ENCODE measurements at places on chromosomes 5 and 9.

DNA sequence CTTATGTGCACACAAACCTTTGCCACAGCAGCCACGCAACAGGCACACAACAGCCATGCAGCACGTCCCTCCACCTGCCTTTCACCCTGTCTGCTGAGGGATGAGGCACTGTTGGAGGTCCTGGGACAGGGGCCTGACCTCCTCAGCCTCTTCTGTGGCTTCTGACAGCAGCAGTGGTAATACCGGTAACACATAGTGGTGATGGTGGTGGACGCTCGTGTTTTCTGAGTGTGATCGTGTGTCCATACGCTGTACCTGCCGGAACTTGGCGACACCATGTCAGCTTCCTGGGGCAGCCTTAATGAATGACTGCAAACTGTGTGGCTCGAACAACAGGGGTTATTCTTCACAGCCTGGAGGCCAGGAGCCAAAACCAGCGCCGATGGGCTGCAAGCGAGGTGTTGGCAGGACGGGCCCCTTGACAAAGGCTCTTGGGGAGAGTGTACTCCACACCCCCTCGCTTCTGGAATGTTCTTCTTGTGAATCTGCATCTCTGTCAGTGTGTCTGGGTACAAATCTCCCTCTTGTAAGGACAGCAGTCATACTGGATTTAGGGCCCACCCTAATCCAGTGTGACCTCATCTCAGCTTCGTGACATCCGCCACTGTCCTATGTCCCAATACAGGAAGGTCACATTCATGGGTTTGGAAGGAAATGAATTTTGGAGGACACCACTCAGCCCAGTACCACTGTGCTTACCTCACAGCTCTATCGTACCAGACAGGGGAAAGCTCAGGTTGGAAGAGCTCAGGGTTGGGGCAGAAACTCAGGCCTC is 55.3 kb upstream of the EXOC3 start:
- H3K4me1 ChIP-seq = peaks cover 25% of the 10 kb centered on the region
- no peak for DNase-seq
- H3K36me3 ChIP-seq = peaks cover 73% of the 10 kb centered on the region
- H3K27ac ChIP-seq = peak overlapping the region; percentile 39
- no peaks in the 10 kb centered on the region for H3K27me3 ChIP-seq

DNA sequence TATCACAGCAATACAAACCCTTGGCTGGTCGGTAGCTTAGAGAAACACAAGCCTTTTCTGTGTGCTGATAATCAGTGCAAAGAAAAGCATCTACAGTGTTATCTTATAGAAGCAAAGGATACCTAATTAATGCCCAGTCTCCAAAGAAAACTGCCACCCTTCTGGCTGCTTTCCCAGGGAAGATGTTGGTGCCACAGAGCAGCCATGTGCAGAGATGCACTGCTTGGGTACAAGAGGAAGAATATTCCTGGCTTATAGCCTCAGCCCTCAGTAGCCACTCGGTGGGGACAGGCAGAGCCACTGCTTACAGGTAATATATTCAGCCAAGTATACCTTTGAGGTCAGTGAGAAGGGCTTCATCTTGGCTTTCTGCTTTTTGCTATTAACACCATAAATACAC is 185.3 kb downstream of the PCSK1 start:
- H3K27ac ChIP-seq = no peak overlapping the region
- H3K4me1 ChIP-seq = peaks cover 2% of the 10 kb centered on the region
- DNase-seq = no peak
- H3K4me3 ChIP-seq = no peak overlapping the region
- peaks cover 22% of the 10 kb centered on the region for H3K27me3 ChIP-seq

- H3K27ac ChIP-seq = no peak overlapping the region
- no peak overlapping the region for H3K4me3 ChIP-seq
- H3K4me1 ChIP-seq = peaks cover 10% of the 10 kb centered on the region
- no peak for DNase-seq
- no peaks in the 10 kb centered on the region for H3K36me3 ChIP-seq
- no peaks in the 10 kb centered on the region for H3K27me3 ChIP-seq
These were observed 94.1 kb downstream of the APBA1 start for GRCh38 chr9:69578026-69578425.

GRCh38 chr9:70601000-70601951 is 186.8 kb upstream of the KLF9 start:
- H3K27ac ChIP-seq = no peak overlapping the region
- H3K4me3 ChIP-seq = no peak overlapping the region
- no peak for DNase-seq
- peaks cover 1% of the 10 kb centered on the region for H3K4me1 ChIP-seq
- H3K36me3 ChIP-seq = no peaks in the 10 kb centered on the region

- no peak for DNase-seq
- no peak overlapping the region for H3K4me3 ChIP-seq
- no peak overlapping the region for H3K27ac ChIP-seq
These were observed 8.2 kb downstream of the SPATA31E1 start for GRCh38 chr9:87890837-87891236.

DNA sequence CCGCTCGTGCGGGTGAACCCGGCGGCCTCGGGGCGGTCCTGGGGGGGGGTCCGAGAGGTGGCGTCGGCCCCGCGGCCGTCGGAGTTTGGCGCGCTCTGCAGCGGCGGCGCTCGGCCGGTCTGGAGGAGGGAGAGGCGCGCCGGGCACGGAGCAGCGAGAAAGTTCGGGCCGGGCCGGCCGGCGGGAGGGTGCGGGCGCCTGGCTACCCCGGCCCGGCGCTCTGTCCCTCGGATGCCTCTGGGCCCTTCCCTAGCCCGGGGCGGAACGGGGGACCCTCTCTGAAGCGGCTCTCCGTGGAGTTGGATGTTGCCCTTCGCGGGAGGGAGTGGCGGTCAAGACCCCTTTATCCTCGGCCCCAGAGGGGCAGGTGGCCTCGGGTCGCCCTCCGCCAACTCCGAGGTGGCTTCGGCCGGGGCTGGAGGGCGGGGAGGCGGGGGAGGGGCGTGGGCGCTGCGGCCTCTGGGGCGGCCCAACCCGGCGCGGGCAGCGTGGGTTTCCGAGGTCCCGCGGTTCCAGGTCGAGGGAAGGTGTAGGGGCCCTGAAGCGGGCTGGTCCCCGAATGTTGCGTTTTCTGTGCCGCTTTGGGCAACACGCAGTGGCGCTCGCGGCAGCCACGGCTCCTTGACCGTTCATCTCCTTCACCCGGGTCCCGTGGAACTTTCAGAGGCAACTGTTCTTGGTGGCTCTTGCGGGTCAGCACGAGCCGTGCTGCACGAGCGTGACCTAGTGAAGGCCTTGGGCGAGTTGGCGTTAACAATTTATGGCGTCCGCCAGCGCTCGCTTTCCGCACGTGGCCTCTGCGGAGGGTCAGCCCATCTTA is 290.5 kb downstream of the DOCK8 start:
- peaks cover 7% of the 10 kb centered on the region for H3K4me1 ChIP-seq
- DNase-seq = no peak
- H3K36me3 ChIP-seq = no peaks in the 10 kb centered on the region
- H3K27me3 ChIP-seq = peaks cover 33% of the 10 kb centered on the region
- H3K4me3 ChIP-seq = peak overlapping the region; percentile 71
- H3K27ac ChIP-seq = no peak overlapping the region

DNA sequence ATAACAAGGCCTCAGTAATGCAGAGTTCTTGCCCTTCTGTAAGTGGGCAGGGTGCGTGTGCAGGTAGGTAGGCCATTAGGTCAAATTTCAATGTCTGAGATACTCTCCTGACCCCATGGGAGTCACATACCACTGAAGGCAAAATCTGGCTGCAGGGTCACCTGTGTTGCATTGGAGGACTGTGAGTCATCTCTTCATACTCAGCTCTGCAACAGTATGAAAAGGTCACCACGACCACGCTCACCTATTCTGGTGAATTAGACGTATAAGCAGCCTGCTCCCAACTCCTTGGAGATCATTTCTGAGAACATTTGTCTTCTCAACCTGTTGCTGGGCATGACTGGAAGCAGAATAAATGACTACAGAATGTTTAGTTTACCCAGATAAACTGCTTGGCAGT is 599.8 kb downstream of the PDE4D start:
- H3K27ac ChIP-seq = no peak overlapping the region
- no peak overlapping the region for H3K4me3 ChIP-seq
- peaks cover 18% of the 10 kb centered on the region for H3K4me1 ChIP-seq
- no peak for DNase-seq
- H3K36me3 ChIP-seq = no peaks in the 10 kb centered on the region
- peaks cover 4% of the 10 kb centered on the region for H3K27me3 ChIP-seq
